ENCODE measurements at places on chromosomes 1 and 21.

- DNase-seq = no peak
Measured at GRCh38 chr1:12380326-12381249, 150.8 kb downstream of the VPS13D start.

DNA sequence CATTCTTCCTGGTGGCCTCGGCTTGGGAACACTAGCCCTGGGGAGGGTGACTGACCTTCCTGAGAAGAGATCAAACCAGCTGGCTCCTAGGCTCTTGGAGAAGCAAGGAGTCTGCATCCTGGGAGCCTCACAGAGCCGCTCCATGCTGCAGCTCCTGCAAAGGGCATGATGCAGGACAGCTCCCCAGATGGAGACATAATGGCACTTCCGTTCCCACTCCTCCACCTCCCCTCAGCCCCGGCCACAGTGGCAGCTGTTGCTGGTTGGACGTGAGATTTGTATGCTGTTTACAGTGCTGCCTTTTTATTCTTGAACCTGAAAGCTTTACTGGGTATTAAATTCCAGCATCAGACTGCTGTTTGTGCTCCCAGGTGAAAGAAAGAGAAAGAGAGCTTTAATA, 83.7 kb upstream of the CTTNBP2NL start:
- no peak for DNase-seq

GRCh38 chr1:214002472-214002871, 14.7 kb downstream of the PROX1 start:
- no peak for DNase-seq

DNA sequence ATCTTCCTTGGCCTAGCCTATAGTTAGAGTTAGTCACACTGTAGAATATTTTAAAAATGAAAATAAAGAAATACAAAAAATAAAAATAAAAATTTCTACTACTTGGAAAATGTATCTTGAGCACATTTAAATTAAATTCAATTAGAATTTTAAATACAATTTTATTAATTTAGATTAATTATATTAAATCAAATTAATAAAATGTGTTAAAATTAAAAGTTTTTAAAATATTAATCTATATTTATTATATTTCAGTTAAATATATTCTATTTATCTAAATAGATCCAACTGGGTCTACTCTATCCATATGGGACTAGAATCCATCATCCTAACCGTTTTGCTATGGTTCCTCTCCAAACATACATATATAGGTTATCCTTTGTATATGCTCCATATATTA, 588.3 kb upstream of the TMPRSS15 start:
- DNase-seq = no peak

DNA sequence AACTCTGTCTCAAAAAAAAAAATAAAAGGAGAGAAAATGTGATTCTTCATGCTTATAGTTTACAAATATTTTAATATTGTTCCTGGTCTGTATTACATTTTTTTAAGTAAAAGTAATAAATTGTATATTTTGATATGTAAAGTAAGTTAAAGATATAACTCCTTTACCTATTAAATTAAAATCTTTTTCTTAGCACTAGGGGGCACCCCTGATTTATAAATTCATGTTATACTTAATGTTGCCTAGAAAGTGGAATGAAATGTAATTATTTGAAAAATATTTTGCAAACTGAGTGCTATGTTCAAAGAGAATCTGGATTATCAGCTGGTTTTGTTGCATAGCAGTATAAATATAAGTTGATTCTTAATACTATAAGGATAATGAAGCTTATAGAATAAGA, 49.2 kb downstream of the RALGPS2 start:
- no peak for DNase-seq

GRCh38 chr1:53411541-53412152, 47.6 kb upstream of the DMRTB1 start:
- DNase-seq = no peak

GRCh38 chr1:230422221-230422981, 3.7 kb downstream of the PGBD5 start:
- DNase-seq = no peak

DNA sequence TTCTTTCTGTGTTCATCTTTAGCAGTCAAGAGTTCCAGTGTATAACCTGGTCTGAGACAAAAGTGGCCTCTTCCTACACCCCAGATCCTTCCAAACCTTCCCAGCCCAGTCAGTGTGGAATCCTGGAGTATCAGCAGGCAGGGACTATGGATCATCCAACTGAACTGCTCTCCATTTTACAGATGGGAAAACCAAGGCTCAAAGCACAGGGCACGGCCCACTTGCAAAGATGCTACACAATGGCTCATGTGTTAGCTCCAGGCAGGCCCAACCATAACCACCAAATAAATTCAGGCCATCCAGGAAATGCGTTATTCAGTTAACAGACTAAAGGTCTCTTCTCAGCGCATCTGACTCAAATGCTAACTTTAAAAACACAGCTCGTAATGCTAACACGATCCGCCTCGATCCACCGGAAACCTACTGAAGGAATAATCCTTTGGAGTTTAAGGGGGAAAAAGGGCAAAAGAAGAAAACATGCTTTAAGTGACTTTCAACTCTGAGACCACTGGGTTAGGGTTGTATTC, 7.1 kb downstream of the GLIS1 start:
- no peak for DNase-seq

Data from AG04449 (cell line).